Memory B cell (primary cell): ENCODE measurements at places on chromosomes 7 and 10.

GRCh38 chr7:66352071-66352470, 146.9 kb downstream of the TPST1 start:
- H3K4me3 ChIP-seq: no peak overlapping the region
- H3K27me3 ChIP-seq: no peaks in the 10 kb centered on the region
- peaks cover 3% of the 10 kb centered on the region for H3K36me3 ChIP-seq

DNA sequence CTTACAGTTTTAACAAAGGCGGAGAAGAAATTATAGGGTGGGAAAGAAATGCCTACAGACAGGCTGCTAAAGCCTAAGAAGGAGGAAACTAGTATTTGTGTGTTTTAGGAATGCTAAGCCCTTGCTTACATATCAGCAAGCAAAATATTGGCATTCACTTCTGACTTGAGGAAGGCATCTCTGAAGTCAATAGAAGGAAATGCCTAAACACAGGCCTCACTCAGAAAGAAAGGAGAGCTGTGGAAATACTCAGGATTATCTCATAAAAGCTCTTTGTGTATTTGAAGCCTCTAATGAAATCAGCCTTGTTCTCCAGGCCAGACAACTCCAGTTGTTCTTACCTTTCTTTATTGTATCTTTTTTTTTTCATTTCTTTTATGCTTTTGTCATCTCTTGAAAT, 158.0 kb downstream of the AUTS2 start:
- no peaks in the 10 kb centered on the region for H3K27me3 ChIP-seq
- H3K4me3 ChIP-seq: no peak overlapping the region
- peaks cover 17% of the 10 kb centered on the region for H3K4me1 ChIP-seq
- no peak overlapping the region for H3K27ac ChIP-seq
- H3K36me3 ChIP-seq: no peaks in the 10 kb centered on the region

GRCh38 chr7:93185303-93186027, 37.3 kb upstream of the SAMD9L start:
- H3K27ac ChIP-seq: no peak overlapping the region
- H3K36me3 ChIP-seq: no peaks in the 10 kb centered on the region
- no peak overlapping the region for H3K4me3 ChIP-seq
- DNase-seq: no peak
- H3K27me3 ChIP-seq: peaks cover 9% of the 10 kb centered on the region

GRCh38 chr10:122362031-122362592, 12.4 kb upstream of the PLEKHA1 start:
- H3K27me3 ChIP-seq: peaks cover 14% of the 10 kb centered on the region
- H3K36me3 ChIP-seq: no peaks in the 10 kb centered on the region
- H3K4me3 ChIP-seq: no peak overlapping the region
- no peak for DNase-seq

GRCh38 chr10:26448706-26449435, 10.7 kb downstream of the APBB1IP start:
- peak; percentile 46 for DNase-seq
- H3K27me3 ChIP-seq: no peaks in the 10 kb centered on the region
- H3K4me1 ChIP-seq: peaks cover 64% of the 10 kb centered on the region
- peaks cover 25% of the 10 kb centered on the region for H3K36me3 ChIP-seq

- H3K27me3 ChIP-seq: no peaks in the 10 kb centered on the region
- H3K36me3 ChIP-seq: peaks cover 18% of the 10 kb centered on the region
- no peak overlapping the region for H3K27ac ChIP-seq
- no peak overlapping the region for H3K4me3 ChIP-seq
- no peak for DNase-seq
Observed at GRCh38 chr10:63591600-63592379, 70.6 kb downstream of the REEP3 start.

GRCh38 chr7:86209036-86209435, 434.7 kb upstream of the GRM3 start:
- no peak for DNase-seq
- H3K4me3 ChIP-seq: no peak overlapping the region
- no peaks in the 10 kb centered on the region for H3K27me3 ChIP-seq
- H3K27ac ChIP-seq: no peak overlapping the region
- no peaks in the 10 kb centered on the region for H3K36me3 ChIP-seq
- no peaks in the 10 kb centered on the region for H3K4me1 ChIP-seq

GRCh38 chr7:131371411-131371810, 43.7 kb downstream of the MKLN1 start:
- H3K27me3 ChIP-seq: no peaks in the 10 kb centered on the region
- DNase-seq: no peak
- no peak overlapping the region for H3K4me3 ChIP-seq
- peaks cover 2% of the 10 kb centered on the region for H3K36me3 ChIP-seq

GRCh38 chr10:113159563-113159962, 209.5 kb downstream of the TCF7L2 start:
- H3K27me3 ChIP-seq: peaks cover 2% of the 10 kb centered on the region
- no peaks in the 10 kb centered on the region for H3K36me3 ChIP-seq
- no peak overlapping the region for H3K27ac ChIP-seq
- H3K4me1 ChIP-seq: no peaks in the 10 kb centered on the region
- H3K4me3 ChIP-seq: no peak overlapping the region

DNA sequence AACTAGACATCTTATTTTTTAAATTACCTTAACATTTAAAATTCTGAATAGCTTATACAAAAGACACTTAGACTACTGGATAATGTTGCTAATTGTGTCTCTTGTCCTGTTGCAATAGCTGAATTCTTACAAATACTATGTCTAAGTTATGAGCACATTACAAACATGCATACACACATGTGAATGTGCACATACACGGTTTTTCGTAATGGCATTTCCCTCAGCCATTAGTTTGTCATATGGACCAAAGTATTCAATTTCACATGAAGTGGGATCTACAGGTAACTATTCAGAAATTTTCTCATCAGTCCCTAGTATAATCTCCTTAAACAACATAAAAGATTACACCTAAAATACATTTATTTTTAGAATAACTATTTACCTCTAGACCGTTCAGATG, 178.6 kb upstream of the BET1 start:
- no peak overlapping the region for H3K27ac ChIP-seq
- no peak overlapping the region for H3K4me3 ChIP-seq
- peaks cover 10% of the 10 kb centered on the region for H3K4me1 ChIP-seq
- no peak for DNase-seq
- H3K36me3 ChIP-seq: no peaks in the 10 kb centered on the region

GRCh38 chr7:33423646-33424020, 294.3 kb downstream of the BBS9 start:
- H3K27ac ChIP-seq: peak overlapping the region; percentile 67
- no peak overlapping the region for H3K4me3 ChIP-seq
- H3K27me3 ChIP-seq: no peaks in the 10 kb centered on the region
- peaks cover 1% of the 10 kb centered on the region for H3K36me3 ChIP-seq
- H3K4me1 ChIP-seq: peaks cover 9% of the 10 kb centered on the region

DNA sequence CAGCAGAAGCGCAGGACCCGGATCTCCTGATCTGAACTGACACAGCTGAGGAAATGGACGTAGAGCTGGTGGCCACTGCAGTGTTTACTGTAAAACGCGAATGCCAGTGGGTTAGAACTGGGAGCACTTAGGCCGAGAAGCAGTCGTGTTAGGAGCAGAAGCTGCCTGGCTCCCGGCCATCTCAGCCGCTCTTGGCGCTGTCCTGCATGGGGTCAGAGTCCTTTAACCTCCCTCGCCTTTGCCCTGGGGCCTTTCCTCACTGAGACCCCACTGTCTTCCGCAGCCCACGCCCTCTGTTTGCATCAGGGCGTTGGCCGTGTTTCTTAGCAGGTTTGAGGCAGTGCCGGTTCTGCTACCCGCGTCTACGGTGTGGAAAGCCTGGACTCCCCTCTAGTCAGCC, 24.6 kb downstream of the DYNC2I1 start:
- no peaks in the 10 kb centered on the region for H3K4me1 ChIP-seq
- peaks cover 27% of the 10 kb centered on the region for H3K36me3 ChIP-seq
- no peak overlapping the region for H3K4me3 ChIP-seq
- H3K27me3 ChIP-seq: no peaks in the 10 kb centered on the region
- no peak overlapping the region for H3K27ac ChIP-seq

- DNase-seq: no peak
- H3K4me1 ChIP-seq: no peaks in the 10 kb centered on the region
- no peaks in the 10 kb centered on the region for H3K36me3 ChIP-seq
- H3K27me3 ChIP-seq: peaks cover 16% of the 10 kb centered on the region
- no peak overlapping the region for H3K27ac ChIP-seq
Observed at GRCh38 chr7:45399069-45399468, 175.1 kb upstream of the ADCY1 start.

GRCh38 chr7:24576171-24577025, 3.1 kb downstream of the PALS2 start:
- H3K27ac ChIP-seq: no peak overlapping the region
- H3K36me3 ChIP-seq: no peaks in the 10 kb centered on the region
- H3K4me3 ChIP-seq: no peak overlapping the region
- no peaks in the 10 kb centered on the region for H3K27me3 ChIP-seq

DNA sequence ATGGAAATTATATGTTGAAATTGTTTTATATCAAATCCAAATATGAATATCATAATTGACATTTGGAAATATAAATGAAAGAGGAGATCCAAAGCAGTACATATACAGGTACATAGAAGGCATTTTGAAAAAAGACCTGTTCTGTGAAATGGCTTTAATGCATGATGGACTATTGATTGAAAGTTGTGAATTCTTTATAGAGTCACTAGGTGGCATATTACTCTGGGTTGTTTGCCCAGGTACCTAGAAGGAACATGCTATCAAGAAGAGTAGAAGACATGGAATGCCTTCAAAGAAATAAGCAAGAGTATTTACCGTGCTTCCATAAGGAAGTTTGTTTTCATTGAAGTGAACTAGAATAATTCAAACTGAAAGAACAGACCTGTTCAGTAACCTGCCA, 160.0 kb upstream of the ANK3 start:
- no peaks in the 10 kb centered on the region for H3K4me1 ChIP-seq
- H3K36me3 ChIP-seq: peaks cover 3% of the 10 kb centered on the region
- H3K27me3 ChIP-seq: no peaks in the 10 kb centered on the region
- DNase-seq: no peak
- H3K4me3 ChIP-seq: no peak overlapping the region

DNA sequence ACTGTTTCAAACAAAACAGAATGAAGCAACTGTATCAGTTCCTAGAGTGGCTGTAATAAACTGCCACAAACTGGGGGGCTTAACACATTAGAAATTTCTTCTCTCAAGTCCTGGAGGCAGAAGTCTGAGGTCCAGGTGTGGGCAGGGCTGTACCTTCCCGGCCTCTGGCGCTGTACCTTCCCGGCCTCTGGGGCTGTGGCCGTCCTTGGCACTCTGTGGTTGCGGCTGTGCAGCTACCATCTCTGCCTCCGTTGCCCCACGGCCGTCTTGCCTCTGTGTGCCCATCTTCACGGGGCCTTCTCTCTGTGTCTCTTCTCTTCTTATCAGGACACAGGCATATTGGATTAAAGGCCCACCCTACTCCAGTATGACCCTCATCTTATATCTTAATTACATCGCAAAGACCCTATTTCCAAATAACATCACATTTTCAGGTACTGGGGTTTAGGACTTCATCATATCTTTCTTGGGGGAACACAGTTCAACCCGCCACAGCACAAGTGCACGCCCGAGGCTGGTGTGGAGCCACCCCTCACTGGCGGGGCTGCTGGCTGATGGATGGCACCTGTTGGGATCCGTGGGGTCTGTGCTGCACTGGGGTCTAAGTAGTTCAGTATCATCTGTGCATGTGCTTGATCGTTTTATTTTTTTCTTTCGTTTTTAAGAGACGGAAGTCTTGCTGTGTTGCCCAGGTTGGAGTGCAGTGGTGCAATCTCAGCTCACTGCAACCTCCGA, 123.2 kb downstream of the ACTR3B start:
- no peak for DNase-seq
- H3K27me3 ChIP-seq: no peaks in the 10 kb centered on the region
- no peak overlapping the region for H3K4me3 ChIP-seq
- no peaks in the 10 kb centered on the region for H3K4me1 ChIP-seq

DNA sequence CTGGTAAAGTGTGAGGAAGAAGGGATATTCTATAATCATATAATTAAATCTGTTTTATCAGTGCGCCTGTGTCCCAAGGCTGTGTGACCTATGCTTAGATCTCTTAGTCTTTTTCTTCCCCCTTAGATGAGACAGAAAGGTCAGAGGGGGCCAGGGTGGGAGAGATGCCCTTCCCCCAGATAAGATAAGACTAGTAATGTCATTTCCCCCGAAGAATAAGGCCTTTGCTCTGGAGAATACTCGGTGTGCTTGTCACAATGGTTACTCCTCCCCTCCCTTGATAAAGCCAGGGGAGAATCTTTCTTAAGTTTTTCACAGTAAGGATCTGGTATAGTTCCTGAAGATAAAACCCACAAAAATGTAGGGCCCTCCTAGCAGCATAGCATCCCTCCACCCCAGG, 1041.8 kb downstream of the SORCS3 start:
- DNase-seq: no peak
- H3K27ac ChIP-seq: no peak overlapping the region
- no peak overlapping the region for H3K4me3 ChIP-seq

DNA sequence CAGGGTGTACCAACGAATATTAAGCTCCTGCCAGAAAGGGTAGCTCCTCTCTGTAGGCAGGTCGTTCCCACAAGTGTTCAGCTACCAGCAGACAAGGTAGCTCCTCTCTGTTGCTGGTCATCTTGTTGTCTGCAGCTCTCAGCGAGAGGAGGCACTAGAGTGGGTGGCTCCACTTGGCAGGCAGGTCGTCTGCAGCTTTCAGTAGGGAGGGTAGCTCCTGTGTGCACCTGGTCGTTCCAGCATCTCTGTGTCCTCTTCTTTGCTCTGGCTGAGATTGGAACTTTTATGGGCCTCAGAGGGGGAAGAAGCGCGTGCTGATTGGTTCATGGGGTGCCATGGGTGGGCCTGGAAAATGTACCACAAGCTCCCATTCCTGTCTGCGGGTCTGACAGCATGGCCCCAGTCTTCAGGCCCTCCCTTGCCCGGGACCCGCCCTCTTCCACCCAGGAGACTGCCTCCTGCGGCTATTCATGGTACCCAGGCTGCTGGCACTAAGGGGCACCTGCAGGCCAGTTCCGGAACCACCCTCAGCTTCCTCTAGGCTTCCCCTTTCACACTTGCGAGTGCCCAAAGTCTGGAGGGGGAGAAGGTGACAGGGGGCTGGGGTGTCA, 63.9 kb upstream of the CACNA2D1 start:
- no peaks in the 10 kb centered on the region for H3K4me1 ChIP-seq
- H3K27ac ChIP-seq: no peak overlapping the region
- DNase-seq: no peak
- no peak overlapping the region for H3K4me3 ChIP-seq
- no peaks in the 10 kb centered on the region for H3K36me3 ChIP-seq

- H3K4me3 ChIP-seq: no peak overlapping the region
- H3K27me3 ChIP-seq: peaks cover 2% of the 10 kb centered on the region
- H3K27ac ChIP-seq: no peak overlapping the region
- H3K4me1 ChIP-seq: peaks cover 4% of the 10 kb centered on the region
Observed at GRCh38 chr7:51140199-51141164, 176.1 kb downstream of the COBL start.

GRCh38 chr10:131781076-131781475, 119.7 kb upstream of the PPP2R2D start:
- H3K27ac ChIP-seq: no peak overlapping the region
- no peak overlapping the region for H3K4me3 ChIP-seq
- peaks cover 5% of the 10 kb centered on the region for H3K27me3 ChIP-seq
- no peak for DNase-seq
- H3K36me3 ChIP-seq: peaks cover 5% of the 10 kb centered on the region

- DNase-seq: no peak
- H3K4me3 ChIP-seq: no peak overlapping the region
- H3K27ac ChIP-seq: no peak overlapping the region
- H3K4me1 ChIP-seq: no peaks in the 10 kb centered on the region
- H3K36me3 ChIP-seq: peaks cover 16% of the 10 kb centered on the region
Observed at GRCh38 chr7:757741-758163, 30.7 kb upstream of the PRKAR1B start.
